ENCODE measurements at places on chromosomes 12 and 14. TPM values are rescaled to one million over a fixed set of nuclear protein-coding genes. Genes with fewer than 3 reads are reported as not detected.
A peak's percentile ranks its signal among the peaks of the same experiment; 100 is the strongest.

DNA sequence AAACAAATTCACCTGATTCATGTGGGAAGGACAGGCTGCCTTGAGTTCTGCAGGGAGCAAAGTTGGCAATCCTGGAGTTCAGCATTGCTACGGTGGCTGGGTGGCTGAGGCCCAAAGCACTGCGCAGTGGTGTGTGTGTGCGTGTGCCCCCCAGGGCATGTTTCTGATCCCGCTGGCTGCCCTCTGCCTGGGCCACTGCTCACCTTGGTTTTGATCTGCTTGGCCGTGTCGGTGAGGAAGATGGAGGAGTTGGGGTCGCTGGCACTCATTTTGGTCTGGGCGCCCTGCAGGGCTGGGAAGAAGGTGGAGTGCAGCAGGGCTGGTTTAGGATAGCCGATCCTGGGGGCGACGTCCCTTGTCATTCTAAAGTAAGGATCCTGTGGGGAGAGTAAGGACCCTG lies 19.1 kb downstream of the SLC25A47 start:
- DNase-seq, result peak; percentile 8

DNA sequence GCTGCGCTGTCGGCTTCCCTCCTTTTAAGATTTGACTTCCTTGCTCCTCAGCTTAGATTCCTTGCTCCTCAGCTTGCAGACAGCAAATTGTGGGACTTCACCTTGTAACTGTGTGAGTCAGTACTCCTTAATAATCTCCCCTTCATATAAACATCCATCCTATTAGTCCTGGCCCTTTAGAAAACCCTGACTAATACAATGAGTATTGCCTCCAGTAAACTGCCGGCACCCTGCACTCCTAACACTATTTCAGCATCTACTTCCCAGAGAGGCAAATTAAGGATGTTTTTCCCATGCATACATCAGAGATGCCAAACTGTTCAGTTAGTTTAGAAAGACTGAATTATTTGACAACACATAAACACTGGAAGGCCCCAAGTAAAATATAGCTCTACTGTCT lies 611.3 kb upstream of the TMEM132C start:
- no peak for DNase-seq

GRCh38 chr12:55019784-55020183 lies at the start of gene NEUROD4:
Gene NEUROD4, plus strand, starts transcription at chr12:55019974. Its CDS starts 6,466 bp downstream, at chr12:55026440.
- no peak for DNase-seq

- no peak for DNase-seq
These were observed at the start of gene ZDHHC22 for GRCh38 chr14:77141214-77142004. Gene ZDHHC22, minus strand, starts transcription at chr14:77141791. Its CDS starts 2,053 bp downstream, at chr14:77139738.

- no peak for DNase-seq
These were observed 150.6 kb downstream of the ADCK1 start for GRCh38 chr14:77950371-77951063.

GRCh38 chr12:117679776-117680175 lies 289.0 kb downstream of the KSR2 start:
- DNase-seq, result no peak

DNA sequence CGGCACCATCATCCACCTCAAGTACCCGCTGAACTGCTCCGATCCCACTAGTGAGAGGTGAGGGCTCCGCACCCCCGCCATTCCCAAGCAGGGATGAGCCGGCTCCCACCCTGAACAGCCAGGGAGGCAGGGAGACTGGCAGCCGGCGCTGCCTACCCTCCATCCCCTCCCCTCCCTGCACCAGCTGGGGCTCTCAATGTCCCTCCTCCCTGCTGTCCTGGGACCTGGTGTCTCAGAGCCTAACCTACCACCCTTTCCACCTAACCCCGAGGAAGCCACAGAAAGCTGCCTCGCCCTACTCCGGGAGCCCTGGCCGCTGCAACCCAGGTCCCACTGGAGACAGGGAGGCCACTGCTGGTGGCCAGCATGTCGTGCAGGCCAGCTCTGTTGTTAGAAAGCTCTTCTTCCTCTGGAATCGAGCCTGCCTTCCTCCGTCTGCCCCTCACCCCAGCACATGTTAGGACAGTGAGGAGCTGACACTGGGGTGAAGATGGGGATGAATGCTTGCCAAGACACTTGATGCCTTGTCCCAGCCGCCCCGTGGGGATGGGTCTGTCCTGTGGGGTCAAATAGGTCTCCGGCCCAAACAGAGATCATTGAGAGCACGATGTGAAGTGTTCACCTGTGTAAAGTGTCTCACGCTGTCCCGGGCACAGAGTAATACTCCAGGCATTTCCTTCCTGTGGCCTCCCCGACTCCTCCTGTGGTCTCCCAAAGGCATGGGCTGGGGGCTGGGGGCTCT lies 1.1 kb downstream of the PTPN6 start:
- DNase-seq, result no peak

GRCh38 chr12:71636704-71637115 lies 26.9 kb downstream of the ZFC3H1 start:
- no peak for DNase-seq

Gene PSEN1
- 35.6 TPM for total RNA-seq

Gene ERBB3
- total RNA-seq, result 56.8 TPM

Data from upper lobe of left lung (tissue), 6 donors.